Activated CD8-positive, alpha-beta memory T cell treated with anti-CD3 and anti-CD28 coated beads, Interleukin-2, amount 10 ng/mL, durations not matched to agents 7 days and 5 days (primary cell): ENCODE measurements at places on chromosomes 1 and 21.
A peak's percentile ranks its signal among the peaks of the same experiment; 100 is the strongest.

- H3K27ac ChIP-seq, result peak overlapping the region; percentile 85
- peaks cover 40% of the 10 kb centered on the region for H3K4me1 ChIP-seq
- peaks cover 62% of the 10 kb centered on the region for H3K36me3 ChIP-seq
- H3K4me3 ChIP-seq, result peak overlapping the region; percentile 46
- no peaks in the 10 kb centered on the region for H3K27me3 ChIP-seq
Measured at GRCh38 chr1:199041173-199041914, 402.5 kb downstream of the PTPRC start.

DNA sequence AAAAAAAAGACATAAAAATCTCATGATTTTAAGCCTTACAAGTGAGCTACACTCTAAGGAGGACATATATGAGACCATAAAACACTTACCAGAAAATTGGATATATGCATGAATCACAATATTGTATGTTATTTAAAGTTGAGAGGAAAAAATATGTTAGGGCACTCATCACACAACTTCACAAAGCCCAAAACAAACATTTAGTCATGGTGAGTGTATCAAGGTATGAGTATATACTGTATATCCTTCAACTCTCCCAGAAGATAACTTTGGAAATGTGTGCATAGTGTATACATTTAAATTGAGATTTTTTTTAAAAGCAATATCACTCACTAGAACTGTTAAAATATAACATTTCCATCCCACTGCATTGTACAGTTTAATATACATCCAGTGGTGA lies 259.3 kb downstream of the SRGAP2C start:
- H3K4me3 ChIP-seq, result no peak overlapping the region
- H3K4me1 ChIP-seq, result peaks cover 11% of the 10 kb centered on the region
- peaks cover 6% of the 10 kb centered on the region for H3K36me3 ChIP-seq

GRCh38 chr1:160826546-160826945 lies 30.6 kb downstream of the LY9 start:
- H3K4me1 ChIP-seq, result no peaks in the 10 kb centered on the region
- no peak for DNase-seq
- H3K27me3 ChIP-seq, result no peaks in the 10 kb centered on the region
- H3K4me3 ChIP-seq, result no peak overlapping the region
- H3K27ac ChIP-seq, result no peak overlapping the region

DNA sequence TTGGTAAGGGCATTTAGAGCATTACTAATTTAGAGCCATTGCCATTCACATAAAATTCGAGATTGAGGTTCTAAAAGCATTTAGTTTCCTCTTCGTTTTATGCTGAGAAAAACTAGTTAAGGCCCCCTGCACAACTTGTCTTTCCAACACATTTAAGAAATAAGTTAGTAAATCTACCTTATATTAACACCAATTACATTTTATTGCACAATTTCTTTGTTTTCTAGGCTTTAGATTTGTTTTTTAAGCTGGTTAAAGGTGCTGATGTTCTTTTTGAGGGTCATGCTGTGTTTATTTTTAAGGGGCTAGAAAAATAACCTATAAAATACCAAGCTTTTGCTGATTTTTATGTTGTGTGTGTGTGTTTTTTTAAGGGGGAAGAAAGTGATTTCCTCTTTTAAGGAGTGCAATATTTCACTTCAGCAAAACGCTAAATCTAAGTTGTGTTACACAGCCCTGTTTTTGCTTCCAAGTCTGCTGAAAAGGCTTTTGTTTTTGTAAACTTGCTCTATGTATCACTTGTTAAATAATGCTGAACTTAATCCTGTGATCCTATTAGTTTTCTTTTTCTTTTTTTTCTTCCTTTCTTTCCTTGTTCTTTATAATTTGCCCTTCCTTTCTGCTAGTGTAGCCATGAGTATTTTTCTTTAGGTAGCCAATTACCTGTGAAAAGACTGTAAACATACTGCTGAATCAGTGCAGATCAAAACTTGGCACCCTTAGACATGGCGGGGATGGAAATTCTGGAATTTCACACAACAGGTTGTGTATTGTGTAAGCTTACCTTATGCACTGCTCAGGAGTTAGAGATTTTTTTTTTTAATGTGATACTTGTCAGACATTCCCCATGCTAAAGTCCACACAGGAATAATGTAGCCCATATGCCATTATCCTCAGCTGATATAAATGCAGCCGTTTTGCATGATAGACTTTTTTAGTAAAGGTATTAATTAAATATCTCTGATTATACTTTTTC lies 1.5 kb downstream of the CEPT1 start:
- H3K4me3 ChIP-seq, result peak overlapping the region; percentile 93
- peak overlapping the region; percentile 97 for H3K27ac ChIP-seq
- no peak for DNase-seq

DNA sequence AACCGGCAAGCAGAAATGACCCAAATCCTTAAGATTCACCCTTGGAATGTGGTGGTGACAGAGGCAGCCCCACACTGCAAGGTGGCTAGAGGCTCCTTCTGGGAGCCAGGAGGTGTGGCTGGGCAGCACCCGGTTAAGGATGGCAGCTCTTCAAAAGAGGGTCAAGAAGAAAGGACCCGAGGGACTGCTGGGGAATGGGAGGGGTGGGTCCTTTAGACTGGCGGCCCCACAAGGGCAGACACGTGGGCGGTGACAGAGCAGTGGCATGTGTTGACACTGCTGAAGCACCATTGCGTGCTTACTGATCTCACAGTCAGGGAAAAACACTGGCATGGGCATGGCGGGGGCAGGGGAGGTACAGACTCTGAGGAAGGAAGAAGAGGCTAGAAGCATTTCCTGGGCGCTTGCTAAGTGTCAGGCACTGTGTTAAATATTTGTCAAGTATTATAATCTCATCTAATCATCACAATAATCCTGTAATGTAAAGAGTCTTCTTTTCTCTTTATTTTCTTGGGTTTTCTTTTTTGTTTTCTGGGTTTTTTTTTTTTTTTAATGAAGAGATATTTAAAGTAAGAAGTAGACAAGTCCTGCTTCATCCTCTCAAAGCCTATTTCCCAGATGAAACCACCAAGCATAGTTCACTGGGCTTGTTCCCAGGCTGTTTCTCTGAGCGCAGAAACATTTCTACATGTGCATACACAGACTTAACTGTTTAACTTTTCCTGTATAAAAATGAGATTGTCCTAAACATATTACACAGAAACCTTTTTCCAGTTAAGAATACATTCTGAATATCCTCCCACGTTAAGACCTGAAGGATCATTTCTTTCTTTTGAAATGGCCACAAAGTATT lies 165.8 kb upstream of the EDN2 start:
- H3K27ac ChIP-seq, result no peak overlapping the region
- H3K36me3 ChIP-seq, result peaks cover 1% of the 10 kb centered on the region
- H3K27me3 ChIP-seq, result no peaks in the 10 kb centered on the region
- DNase-seq, result no peak

DNA sequence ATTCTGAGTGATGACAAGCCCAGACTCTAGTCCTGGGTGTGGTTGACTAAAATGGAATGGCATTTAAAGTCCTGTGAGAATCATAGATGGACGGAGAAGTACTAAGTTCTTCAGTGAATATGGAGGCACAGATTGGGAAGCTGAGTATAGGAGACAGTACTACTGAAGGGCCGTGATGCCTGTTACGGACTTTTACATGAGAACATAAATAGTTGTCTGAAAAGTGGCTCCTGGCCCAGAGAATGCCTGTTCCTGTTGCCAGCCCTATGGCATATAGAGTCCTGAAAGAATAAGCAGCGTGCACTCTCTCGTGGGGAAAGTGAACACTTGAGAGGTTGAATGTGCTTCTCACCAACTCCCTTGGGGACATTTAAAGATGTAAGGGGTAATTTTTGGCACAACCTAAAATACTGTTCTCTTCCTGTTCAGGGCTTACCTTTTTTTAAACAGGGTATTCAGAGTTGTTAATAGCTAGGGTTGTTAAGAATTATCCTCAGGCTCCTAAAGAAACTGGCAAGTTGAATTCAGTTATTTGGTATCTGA lies 20.4 kb downstream of the CCT8 start:
- H3K27ac ChIP-seq, result no peak overlapping the region
- H3K4me3 ChIP-seq, result no peak overlapping the region
- H3K27me3 ChIP-seq, result no peaks in the 10 kb centered on the region
- H3K4me1 ChIP-seq, result no peaks in the 10 kb centered on the region

- peaks cover 3% of the 10 kb centered on the region for H3K4me1 ChIP-seq
- peaks cover 9% of the 10 kb centered on the region for H3K27me3 ChIP-seq
- no peaks in the 10 kb centered on the region for H3K36me3 ChIP-seq
- no peak overlapping the region for H3K4me3 ChIP-seq
- DNase-seq, result no peak
- no peak overlapping the region for H3K27ac ChIP-seq
Measured at GRCh38 chr21:28522014-28522799, 470.5 kb downstream of the LTN1 start.

- H3K4me1 ChIP-seq, result peaks cover 10% of the 10 kb centered on the region
- peak; percentile 69 for DNase-seq
- H3K27me3 ChIP-seq, result peaks cover 25% of the 10 kb centered on the region
Measured at GRCh38 chr1:47175227-47175934, 14.5 kb downstream of the PDZK1IP1 start.

GRCh38 chr1:178864326-178864725 lies 6.6 kb downstream of the ANGPTL1 start:
- H3K27me3 ChIP-seq, result peaks cover 6% of the 10 kb centered on the region
- peaks cover 12% of the 10 kb centered on the region for H3K4me1 ChIP-seq
- no peak overlapping the region for H3K4me3 ChIP-seq
- no peaks in the 10 kb centered on the region for H3K36me3 ChIP-seq
- H3K27ac ChIP-seq, result no peak overlapping the region

- peaks cover 24% of the 10 kb centered on the region for H3K4me1 ChIP-seq
- no peaks in the 10 kb centered on the region for H3K27me3 ChIP-seq
- peak; percentile 58 for DNase-seq
- H3K27ac ChIP-seq, result peak overlapping the region; percentile 64
- H3K4me3 ChIP-seq, result peak overlapping the region; percentile 85
- H3K36me3 ChIP-seq, result peaks cover 15% of the 10 kb centered on the region
Measured at GRCh38 chr1:229271448-229272159, 693 bp downstream of the RAB4A start.

DNA sequence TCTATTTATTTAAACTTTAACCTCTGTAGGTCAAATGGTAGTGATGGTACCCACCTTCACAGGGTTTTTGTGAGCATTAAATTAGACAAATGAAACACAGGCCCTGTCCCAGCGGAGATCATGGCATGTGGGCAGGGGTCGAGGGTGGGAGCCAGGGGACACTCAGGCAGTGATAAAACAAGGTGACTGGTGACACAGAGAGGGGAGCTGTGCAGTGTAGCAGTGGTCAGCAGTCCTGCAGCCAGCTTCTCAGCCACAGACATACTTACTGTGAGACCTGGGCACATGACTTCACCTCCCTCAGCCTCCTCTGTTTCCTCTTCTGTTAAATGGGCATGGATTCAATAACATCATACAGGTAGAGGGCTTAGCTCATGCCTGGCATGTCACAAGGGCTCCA lies 44.9 kb downstream of the SRRM1 start:
- H3K27me3 ChIP-seq, result peaks cover 4% of the 10 kb centered on the region
- no peaks in the 10 kb centered on the region for H3K4me1 ChIP-seq
- DNase-seq, result no peak
- H3K36me3 ChIP-seq, result no peaks in the 10 kb centered on the region

GRCh38 chr1:60033066-60033465 lies 40.5 kb downstream of the C1orf87 start:
- no peak overlapping the region for H3K4me3 ChIP-seq
- H3K27ac ChIP-seq, result no peak overlapping the region
- no peaks in the 10 kb centered on the region for H3K36me3 ChIP-seq

DNA sequence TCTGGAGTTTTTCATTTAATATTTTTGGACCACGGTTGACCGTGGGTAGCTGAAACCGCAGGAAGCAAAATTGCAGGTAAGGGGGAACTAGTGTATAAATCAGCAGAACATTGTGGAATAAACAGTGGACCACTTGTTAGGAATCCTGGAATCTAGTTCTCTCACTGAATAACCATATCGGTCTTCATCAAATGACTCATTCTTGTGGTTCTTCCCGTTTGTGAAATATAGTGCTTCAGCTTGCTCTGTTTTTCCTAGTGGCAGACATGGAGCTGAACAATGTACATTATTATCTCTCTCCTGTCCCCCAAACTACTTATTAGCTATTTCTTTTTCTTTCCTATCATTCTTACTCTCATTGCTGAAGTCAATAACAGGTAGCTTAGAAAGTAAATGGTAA lies 61.9 kb downstream of the HSPA13 start:
- H3K36me3 ChIP-seq, result no peaks in the 10 kb centered on the region
- H3K4me1 ChIP-seq, result no peaks in the 10 kb centered on the region
- peaks cover 19% of the 10 kb centered on the region for H3K27me3 ChIP-seq
- DNase-seq, result no peak

DNA sequence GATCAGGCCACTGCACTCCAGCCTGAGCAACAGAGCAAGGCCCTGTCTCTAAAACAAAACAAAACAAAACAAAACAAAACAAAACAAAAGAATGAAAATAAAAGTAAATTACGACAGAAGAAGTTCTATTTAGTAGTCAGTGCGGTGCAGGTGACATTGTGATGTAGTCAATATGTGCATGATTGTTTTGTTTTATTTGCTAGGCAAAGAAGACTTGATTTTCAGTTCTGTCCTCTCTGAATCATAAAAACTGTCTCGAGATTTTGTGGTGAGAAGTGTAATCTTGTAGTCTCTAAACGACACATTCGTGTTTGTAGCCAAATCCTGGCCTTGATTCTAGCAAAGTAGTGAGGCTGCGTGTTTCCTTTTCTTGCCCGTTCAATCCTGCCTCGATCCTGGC lies 23.5 kb downstream of the PEX14 start:
- DNase-seq, result no peak
- no peaks in the 10 kb centered on the region for H3K27me3 ChIP-seq
- peaks cover 9% of the 10 kb centered on the region for H3K36me3 ChIP-seq
- H3K27ac ChIP-seq, result peak overlapping the region; percentile 88
- H3K4me3 ChIP-seq, result peak overlapping the region; percentile 49

GRCh38 chr1:162009501-162010174 lies 14.0 kb downstream of the OLFML2B start:
- no peaks in the 10 kb centered on the region for H3K4me1 ChIP-seq
- peaks cover 24% of the 10 kb centered on the region for H3K27me3 ChIP-seq
- no peak overlapping the region for H3K4me3 ChIP-seq
- no peak overlapping the region for H3K27ac ChIP-seq
- H3K36me3 ChIP-seq, result no peaks in the 10 kb centered on the region
- DNase-seq, result no peak

DNA sequence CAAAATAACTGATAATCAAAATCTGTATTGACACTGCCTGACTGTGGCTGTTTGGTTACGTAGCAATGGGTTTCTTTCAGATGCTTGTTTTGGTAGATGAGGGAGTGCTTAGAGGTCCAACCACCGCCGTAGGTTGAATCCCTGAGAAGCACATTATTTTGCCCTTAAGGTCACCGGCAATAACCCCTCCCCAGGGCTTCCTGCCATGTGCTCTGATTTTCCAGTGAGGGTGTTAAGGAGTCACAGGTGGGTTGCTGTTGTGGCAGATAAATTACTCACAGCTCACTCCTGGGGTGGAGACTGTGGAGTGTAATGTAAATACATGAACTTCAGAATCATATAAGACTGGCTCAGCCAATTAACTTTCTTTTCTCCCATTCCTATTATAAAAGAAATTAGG lies 81.5 kb upstream of the ZP4 start:
- DNase-seq, result no peak
- H3K4me1 ChIP-seq, result no peaks in the 10 kb centered on the region
- no peaks in the 10 kb centered on the region for H3K27me3 ChIP-seq

GRCh38 chr1:33036051-33036525 lies 595 bp downstream of the AK2 start:
- peak overlapping the region; percentile 89 for H3K27ac ChIP-seq
- peaks cover 30% of the 10 kb centered on the region for H3K36me3 ChIP-seq
- peak overlapping the region; percentile 93 for H3K4me3 ChIP-seq
